ENCODE measurements at places on chromosomes 16 and 17.

- DNase-seq: peak; percentile 56
These were observed 94.2 kb downstream of the NTN1 start for GRCh38 chr17:9115214-9116191.

DNA sequence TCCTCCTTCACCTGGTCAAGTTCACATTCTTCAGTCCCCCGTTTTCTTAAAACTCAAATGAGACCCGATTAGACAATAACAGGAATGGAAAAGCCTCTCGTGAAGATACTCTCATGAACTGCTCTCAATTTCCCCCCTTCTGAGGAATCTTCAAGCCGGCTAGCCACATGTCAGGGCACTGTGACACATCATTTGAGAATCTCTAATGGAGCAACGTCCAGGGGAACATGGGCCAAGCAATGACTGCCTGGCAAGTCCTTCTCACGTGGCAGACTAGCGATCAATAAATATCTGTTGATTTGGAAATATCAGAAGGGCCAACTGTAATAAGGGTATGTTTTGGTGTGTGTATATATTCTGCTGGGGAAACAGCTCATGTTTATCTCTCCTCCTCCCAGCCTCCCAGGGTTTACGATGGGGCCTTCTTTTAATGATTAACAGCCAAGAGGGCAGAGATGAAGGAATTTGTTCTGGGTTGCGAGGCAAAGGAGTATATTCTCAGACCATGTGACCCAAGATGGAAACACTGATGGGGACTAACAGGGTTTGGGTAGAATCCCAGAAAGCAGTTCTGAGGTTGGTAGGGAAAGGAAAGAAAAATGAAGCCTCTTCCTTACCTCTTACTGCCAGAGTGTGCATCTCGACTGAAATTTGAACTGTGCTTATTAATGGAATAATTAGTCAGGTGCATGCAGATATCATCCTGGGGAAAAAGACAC lies 21.4 kb downstream of the TTLL6 start:
- no peak for DNase-seq

GRCh38 chr17:29505836-29506235 lies 61.0 kb downstream of the ABHD15 start:
- DNase-seq: no peak

DNA sequence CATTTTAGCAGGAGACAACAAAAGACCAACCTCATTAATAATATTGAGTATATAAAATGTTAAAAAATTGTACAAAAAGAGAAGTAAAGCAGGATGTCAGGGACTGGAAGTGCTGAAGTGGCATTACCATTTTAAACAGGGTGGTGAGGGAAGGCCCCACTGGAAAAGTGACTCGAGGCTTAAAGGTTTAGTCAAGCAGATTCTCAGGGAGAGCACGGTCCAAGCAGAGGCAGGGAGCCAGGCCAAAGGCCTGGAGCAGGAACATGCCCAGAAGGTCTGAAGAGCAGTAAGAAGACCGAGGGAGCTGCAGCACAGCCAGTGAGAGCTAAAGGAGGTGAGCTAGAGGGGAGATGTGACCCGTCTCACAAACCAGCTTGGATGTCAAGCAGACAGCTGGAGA lies 7.6 kb downstream of the XPO6 start:
- DNase-seq: no peak

DNA sequence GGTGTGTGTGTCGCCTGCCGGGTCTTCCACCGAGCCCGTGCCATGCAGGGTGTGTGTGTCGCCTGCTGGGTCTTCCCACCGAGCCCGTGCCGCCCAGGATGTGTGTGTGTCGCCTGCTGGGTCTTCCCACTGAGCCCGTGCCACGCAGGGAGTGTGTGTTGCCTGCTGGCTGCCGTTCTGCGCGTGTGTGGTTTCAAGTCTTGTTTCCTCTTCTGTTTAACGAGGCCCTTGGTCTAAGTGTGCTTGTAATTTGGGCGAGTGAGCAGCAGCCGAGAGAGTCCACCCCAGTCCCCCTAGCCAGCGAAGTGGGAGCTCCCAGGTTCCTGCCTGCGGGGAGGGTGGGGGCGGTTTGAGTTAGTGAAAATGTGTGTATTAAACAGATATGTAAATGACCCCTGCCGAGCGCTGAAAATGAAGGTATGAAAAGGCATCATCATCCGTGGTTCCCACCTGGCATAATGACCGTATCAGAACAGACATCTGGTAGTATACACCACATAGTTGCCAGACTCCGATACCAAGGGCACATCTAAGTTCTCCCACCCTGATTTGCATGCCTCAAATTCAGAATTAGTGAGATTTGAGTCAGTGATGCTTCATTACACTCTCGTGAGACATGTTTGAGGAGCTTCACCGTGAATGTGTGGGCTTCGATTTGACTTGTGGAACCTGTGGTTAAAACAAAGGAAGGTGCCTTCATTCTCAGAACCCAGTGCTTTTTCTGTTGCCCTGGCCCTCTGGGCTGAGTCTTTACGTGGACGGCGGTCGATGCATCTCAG lies 114.5 kb upstream of the CHMP6 start:
- no peak for DNase-seq

- DNase-seq: no peak
These were observed 4.8 kb upstream of the QPRT start for GRCh38 chr16:29674188-29674587.

DNA sequence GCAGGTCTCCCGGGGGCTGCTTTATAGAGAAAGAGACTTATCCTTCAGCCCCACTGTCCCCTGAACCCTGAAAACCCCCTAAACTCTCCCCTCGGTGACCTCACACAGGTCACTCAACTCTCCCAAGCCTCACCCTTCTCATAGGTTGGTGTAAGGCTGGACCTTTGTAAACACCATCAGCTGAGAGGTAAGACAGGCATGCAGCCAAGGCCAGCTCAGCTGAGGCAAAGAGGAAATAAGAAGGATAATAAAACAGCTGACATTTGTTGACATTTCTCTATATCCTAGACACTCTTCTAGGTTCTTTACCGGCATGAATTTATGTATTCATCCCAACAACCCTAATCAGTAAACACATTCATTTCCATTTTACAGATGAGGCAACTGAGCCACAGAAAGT lies 134.3 kb downstream of the CCT6B start:
- DNase-seq: no peak

GRCh38 chr17:44071198-44071520 lies 624 bp downstream of the G6PC3 start:
- no peak for DNase-seq

GRCh38 chr17:4175921-4176807 lies 33.2 kb downstream of the CYB5D2 start:
- DNase-seq: no peak

- no peak for DNase-seq
These were observed 274.2 kb upstream of the SOX9 start for GRCh38 chr17:71846561-71847110.

- no peak for DNase-seq
These were observed 32.2 kb upstream of the CHMP6 start for GRCh38 chr17:80959330-80960036.

GRCh38 chr17:72238157-72238673 lies 117.4 kb downstream of the SOX9 start:
- DNase-seq: no peak

GRCh38 chr16:51237207-51237606 lies 86.1 kb upstream of the SALL1 start:
- DNase-seq: no peak

GRCh38 chr17:79874329-79874981 lies 35.2 kb upstream of the CBX4 start:
- DNase-seq: peak; percentile 16

DNA sequence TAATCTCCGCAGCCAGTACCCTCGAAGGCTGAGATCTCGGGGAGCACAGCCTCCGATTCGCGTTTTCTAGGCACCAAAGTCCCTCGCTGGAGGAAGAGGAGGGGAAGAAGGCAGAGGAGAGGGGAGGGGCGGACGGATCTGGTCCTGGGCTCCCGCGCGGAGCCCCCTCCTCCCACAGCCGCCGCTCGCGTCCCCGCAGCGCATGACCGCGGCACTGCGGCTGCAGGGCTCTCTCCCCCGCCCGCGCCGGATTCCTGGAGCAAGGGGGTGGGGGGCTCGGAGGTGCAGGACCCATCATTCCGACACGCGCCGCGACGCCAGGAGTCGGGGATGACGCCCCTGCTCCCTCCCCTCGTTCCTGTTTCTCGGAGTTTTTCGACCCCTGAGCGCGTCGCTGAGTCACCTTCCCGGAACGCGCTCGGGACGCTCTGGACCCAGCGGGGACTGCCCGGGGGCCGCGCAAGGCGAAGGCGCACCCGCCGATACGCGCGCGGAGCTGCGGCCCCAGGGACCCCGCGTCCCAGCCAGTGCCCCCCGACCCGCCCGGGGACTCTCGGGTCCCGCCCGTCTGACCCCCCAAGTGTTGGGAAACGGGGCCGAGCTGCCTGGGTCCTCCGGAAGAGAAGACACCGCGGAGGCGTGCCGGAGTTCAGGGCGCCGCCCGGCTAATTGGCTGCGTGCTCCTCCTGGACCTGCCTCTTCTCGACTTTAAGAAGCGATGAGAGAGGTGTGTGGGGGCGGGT lies 1.4 kb upstream of the SPHK1 start:
- no peak for DNase-seq

GRCh38 chr16:85902366-85903155 lies 3.6 kb downstream of the IRF8 start:
- no peak for DNase-seq

DNA sequence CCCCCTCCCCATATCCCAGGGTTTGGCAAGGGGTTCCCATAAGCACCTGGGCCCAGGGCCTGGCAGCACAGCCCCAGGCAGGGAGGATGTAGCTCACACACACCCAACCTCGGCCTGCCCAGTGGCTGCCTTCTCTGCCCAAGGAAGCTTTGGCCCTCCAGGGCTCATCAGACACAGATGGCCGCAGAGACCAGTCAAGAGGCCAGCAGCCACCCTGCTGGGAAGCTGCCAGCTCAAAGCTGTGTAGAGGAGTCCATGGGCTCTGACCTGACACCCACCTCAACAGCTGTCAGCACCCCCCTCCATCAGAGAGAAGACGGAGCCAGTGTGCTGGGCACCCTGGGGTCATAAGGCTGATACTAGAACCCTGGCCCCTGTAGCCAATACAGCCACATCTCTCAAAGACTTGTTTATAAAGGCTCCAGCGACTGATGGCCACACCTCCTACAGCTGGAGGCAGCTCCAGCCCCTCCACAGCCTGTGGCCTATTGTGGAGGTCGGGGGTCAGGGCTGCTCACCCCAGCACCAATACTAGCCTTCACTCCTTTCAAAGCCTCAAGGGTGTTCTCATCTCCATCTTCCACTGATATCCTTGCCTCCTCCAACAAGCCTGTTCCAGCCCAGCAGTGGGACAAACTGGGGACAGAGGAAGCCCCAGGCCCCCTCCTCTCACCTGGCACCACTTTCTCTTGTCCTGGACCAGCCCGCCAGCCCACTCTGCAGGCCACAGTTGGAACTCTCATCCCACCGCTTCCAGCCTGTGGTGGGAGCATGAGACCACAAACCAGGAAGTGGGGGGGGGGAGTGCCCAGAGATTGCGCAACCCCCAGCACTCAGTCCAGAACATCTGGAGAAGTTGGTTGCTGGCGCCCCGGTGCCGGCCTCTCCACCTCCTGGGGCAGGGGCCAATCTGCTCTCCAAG lies 2.2 kb upstream of the MPG start:
- no peak for DNase-seq

GRCh38 chr16:4426021-4426684 lies 485 bp downstream of the DNAJA3 start:
- DNase-seq: no peak

DNA sequence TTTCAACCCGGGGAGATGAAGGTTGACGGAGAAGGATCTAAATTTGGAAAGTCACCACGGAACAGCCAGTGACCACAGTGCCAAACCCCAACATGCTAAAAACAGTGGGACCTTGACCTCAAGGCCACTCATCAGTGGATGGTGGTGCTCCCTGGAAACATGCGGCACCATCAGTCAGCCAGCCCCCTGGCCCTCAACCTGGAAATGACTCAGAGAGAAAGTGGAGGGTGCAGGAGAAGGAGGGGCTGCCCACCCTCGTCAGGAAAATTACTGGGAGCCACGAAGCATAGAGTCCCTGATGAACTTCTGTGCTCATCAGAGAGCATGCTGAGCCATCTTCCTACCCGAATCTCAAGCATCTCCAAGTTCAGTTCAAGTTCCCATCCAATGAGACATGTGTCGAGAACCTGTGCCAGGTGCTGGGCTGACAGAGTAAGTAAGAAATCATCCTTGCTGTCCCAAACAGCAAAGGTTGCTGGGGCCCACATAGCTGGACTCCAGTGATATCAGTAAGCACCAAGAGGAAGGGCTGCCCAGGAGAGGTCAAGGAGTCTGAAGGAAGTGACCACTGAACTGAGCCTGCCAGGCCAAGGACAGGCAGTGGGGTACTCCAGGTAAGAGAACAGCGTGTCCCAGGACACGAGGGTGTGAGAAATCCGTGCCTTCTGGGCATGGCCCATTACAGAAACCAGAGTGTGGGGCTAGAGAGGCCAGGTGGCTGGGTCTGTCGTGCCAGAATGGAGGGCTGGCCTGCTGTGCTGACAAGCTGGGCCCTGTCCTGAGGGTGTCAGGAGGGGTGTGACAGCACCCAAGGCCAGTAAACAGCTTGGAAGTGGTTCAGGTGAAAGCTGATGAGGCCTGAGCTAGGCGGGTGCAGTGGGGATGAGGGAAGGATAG lies 5.2 kb downstream of the PECAM1 start:
- DNase-seq: no peak

DNA sequence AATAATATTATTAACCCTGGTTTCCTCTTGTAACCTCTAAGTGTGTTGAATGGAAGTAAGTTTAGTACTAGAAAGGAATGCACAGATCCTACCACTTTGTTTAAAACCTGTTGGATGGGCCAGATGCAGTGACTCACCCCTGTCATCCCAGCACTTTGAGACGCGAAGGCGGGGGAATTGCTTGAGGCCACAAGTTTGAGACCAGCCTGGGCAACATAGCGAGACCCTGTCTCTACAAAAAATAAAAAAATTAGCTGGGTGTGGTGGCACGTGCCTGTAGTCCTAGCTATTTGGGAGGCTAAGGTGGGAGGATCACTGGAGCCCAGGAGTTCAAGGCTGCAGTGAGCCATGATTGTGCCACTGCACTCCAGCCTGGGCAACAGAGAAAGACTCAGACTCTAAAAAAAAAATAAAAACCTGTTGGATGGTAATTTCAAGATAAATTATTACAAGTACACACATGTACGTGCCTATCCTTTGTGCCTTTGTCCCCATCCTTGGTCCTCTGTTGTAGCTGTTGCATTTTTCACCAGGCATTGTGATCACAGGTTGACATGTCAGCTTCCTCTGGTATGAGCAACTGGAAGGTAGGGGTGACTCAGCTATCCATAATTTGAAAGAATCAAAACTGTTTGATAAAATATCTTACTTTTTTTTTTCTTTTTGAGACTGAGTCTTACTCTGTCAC lies 30.7 kb upstream of the METTL9 start:
- DNase-seq: no peak

DNA sequence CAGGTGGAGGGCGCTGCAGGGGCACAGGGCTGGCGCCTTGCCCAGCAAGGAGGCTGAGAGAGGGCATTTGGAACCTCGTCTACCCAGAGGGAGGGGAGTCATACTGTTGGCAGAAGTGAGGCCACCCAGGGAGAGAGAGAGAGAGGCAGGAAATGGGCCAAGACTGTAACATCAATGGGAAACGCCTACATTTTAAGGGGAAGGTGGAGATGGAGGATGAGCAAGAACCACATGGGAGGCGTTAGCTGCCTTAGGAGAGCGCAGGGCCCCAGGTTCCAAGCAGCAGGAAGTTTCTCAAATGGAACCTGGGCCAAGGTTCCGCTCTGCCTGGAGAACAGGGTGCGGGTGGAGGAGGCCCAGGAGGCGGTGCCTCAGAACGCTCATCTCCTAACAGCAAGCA lies 2.7 kb upstream of the WFDC1 start:
- no peak for DNase-seq

- no peak for DNase-seq
These were observed 2.5 kb downstream of the RANBP10 start for GRCh38 chr16:67803894-67804293.

- DNase-seq: peak; percentile 40
These were observed 7.4 kb downstream of the PRCD start for GRCh38 chr17:76547183-76547641.

GRCh38 chr16:86022381-86022960 lies 123.5 kb downstream of the IRF8 start:
- DNase-seq: no peak

Data from NT2/D1 (cell line).